Glomerular endothelial cell (primary cell): ENCODE measurements at places on chromosomes 12 and 14. TPM values are rescaled to one million over a fixed set of nuclear protein-coding genes. Genes with fewer than 3 reads are reported as not detected.

- no peak for DNase-seq
These were observed 36.6 kb downstream of the TMX1 start for GRCh38 chr14:51276605-51277004.

- DNase-seq, result no peak
These were observed 232.9 kb downstream of the ATP23 start for GRCh38 chr12:58174316-58174715.

DNA sequence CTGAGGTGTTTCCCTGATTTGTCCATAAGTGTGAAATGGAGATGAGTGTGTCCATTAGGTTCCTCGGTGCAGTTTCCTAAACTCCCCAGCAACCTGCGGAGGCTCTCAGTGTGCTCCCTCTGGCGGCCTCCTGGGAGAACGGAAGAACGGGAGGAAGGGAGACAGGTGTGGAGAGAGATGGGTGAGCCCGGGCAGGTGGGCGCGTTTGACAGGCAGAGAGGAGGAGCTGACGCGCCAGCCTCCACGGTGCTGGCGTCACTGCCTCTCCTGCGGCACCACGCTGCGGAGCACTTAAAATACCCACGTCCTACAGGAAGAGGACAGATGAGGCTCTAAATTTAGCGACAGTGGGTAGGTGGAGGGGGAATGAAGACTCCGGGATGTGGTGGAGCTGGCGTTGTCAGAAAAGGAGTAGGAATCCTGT is 26.8 kb upstream of the PEX5 start:
- DNase-seq, result no peak

- no peak for DNase-seq
These were observed 457 bp downstream of the SOCS2 start for GRCh38 chr12:93572712-93573551.

GRCh38 chr12:1645819-1646218 is 16.8 kb downstream of the WNT5B start:
- no peak for DNase-seq

Gene CCDC196
- not detected in 2 replicates for total RNA-seq

Gene MUCL1
- not detected in 2 replicates for total RNA-seq
